ENCODE measurements at places on chromosomes 3 and 15. TPM values are rescaled to one million over a fixed set of nuclear protein-coding genes. Genes with fewer than 3 reads are reported as not detected.

Gene UMPS
- 118 TPM for total RNA-seq

Gene LINGO1
- total RNA-seq = 0.10 TPM

Gene PCSK6
- 19.8 TPM for total RNA-seq

Gene MELTF
- 97.0 TPM for total RNA-seq

Gene EFCAB12
- not detected for total RNA-seq

Gene FANCD2OS
- not detected for total RNA-seq

Gene MRPL3
- total RNA-seq = 426 TPM

Gene GAP43
- 1.00 TPM for total RNA-seq

Gene LTF
- 0.63 TPM for total RNA-seq

Gene P3H2
- 0.03 TPM for total RNA-seq

Gene ATP11B
- total RNA-seq = 30.3 TPM

Gene SLC22A13
- total RNA-seq = not detected

Gene LRRIQ4
- not detected for total RNA-seq

Gene ATP13A5
- total RNA-seq = not detected

Gene TP63
- 0.06 TPM for total RNA-seq

Gene SNURF
- 5.8 TPM for total RNA-seq

Gene ADGRG7
- total RNA-seq = not detected

Gene GCSAM
- not detected for total RNA-seq

Gene SH3GL3
- 3.5 TPM for total RNA-seq

Gene ARPIN
- 3.1 TPM for total RNA-seq

Gene CLDN1
- total RNA-seq = 0.37 TPM

Gene FEZF2
- total RNA-seq = not detected

Gene ABHD17C
- 4.0 TPM for total RNA-seq

Gene SYNPR
- total RNA-seq = not detected

Gene BFSP2
- not detected for total RNA-seq
